ENCODE measurements at places on chromosomes 1 and 21. TPM values are rescaled to one million over a fixed set of nuclear protein-coding genes. Genes with fewer than 3 reads are reported as not detected.

The LIN9 gene
- total RNA-seq: 2.5 TPM

The LDLRAD1 gene
- total RNA-seq: not detected

The TXLNA gene
- 140 TPM for total RNA-seq

The RBP7 gene
- not detected for total RNA-seq

The ANKRD13C gene
- 39.1 TPM for total RNA-seq

The MPZ gene
- total RNA-seq: 2.2 TPM

The MYOG gene
- not detected for total RNA-seq

- peaks cover 23% of the 10 kb centered on the region for H3K4me1 ChIP-seq
- H3K4me3 ChIP-seq: no peak overlapping the region
- no peak for DNase-seq
Observed at GRCh38 chr1:118940957-118941356, 47.2 kb downstream of the TBX15 start.

DNA sequence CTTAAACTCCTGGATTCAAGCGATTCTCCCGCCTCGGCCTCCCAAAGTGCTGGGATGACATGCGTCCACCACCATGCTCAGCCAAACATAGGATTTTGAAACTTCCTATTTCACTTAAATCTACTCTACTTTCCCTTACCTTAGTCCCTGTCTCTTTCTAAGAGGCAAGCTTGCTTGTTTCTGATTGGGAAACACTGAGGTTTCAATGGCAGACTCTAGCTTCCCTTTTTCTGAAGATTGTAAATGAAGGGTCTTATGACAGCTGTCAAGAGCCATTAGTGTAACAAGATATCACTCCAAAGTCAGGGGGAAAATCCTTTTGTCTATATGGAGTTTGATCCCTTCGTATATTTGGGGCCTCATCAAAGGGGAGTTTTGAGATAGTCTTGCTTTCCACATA lies 23.5 kb upstream of the LMO4 start:
- no peak for DNase-seq
- H3K4me3 ChIP-seq: no peak overlapping the region
- peaks cover 17% of the 10 kb centered on the region for H3K27me3 ChIP-seq

DNA sequence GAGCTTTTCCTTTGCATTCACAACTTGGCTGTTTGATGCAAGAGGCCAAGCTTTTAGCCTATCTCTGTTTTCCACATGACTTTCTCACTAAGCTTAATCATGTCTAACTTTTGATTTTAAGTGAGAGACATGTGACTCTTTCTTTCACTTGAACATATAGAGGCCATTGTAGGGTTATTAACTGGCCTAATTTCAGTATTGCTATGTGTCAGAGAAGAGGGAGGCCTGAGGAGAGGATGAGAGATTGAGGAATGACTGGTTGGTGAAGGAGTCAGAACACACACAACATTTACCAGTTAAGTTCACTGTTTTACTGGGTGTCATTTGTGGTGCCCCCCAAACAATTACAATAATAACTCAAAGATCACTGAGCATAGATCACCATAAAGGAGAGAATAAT lies 193.5 kb downstream of the CYYR1 start:
- H3K27ac ChIP-seq: no peak overlapping the region
- no peaks in the 10 kb centered on the region for H3K36me3 ChIP-seq
- no peaks in the 10 kb centered on the region for H3K4me1 ChIP-seq
- no peaks in the 10 kb centered on the region for H3K27me3 ChIP-seq

GRCh38 chr1:168324745-168325425 lies 44.2 kb downstream of the TBX19 start:
- H3K27me3 ChIP-seq: no peaks in the 10 kb centered on the region
- H3K4me3 ChIP-seq: no peak overlapping the region
- H3K27ac ChIP-seq: no peak overlapping the region
- H3K36me3 ChIP-seq: no peaks in the 10 kb centered on the region
- DNase-seq: no peak

- no peak overlapping the region for H3K4me3 ChIP-seq
- peaks cover 11% of the 10 kb centered on the region for H3K27me3 ChIP-seq
- no peaks in the 10 kb centered on the region for H3K4me1 ChIP-seq
Observed at GRCh38 chr1:160161965-160162705, 10.7 kb downstream of the ATP1A4 start.

- no peak overlapping the region for H3K4me3 ChIP-seq
- no peaks in the 10 kb centered on the region for H3K4me1 ChIP-seq
- H3K27me3 ChIP-seq: no peaks in the 10 kb centered on the region
- H3K27ac ChIP-seq: no peak overlapping the region
- no peak for DNase-seq
- H3K36me3 ChIP-seq: no peaks in the 10 kb centered on the region
Observed at GRCh38 chr1:234288946-234289345, 84.3 kb upstream of the COA6 start.

DNA sequence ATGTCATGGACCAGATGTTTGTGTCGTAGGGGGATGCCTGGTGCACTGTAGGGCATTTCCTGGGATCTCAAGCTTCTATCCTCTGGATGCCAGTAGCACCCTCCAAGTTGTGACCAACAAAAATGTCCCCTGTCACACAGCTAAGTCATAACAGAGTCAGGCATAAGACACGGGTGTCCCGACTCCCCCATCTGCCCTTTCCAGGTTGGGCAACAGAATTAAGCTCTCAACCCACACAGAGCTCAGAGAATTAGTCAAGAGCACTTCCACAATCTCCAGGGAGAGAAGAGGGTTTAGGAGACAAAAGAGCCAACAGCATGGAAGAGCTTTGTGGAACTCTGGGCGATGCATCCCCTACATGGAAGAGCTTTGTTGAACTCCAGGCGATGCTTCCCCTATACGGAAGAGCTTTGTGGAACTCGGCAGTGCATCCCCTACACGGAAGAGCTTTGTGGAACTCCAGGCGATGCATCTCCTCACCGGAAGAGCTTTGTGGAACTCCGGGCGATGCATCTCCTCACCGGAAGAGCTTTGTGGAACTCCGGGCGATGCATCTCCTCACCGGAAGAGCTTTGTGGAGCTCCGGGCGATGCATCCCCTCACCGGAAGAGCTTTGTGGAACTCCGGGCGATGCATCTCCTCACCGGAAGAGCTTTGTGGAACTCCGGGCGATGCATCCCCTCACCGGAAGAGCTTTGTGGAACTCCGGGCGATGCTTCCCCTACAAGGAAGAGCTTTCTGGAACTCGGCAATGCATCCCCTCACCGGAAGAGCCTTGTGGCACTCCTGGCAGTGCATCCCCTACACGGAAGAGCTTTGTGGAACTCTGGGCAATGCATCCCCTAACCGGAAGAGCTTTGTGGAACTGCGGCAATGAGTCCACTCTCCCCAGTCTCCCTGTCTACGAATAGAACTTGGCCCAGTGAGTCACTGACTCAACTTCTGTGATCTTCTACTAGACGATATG lies 422.7 kb downstream of the KIF26B start:
- H3K36me3 ChIP-seq: no peaks in the 10 kb centered on the region
- DNase-seq: no peak
- H3K4me1 ChIP-seq: no peaks in the 10 kb centered on the region
- H3K4me3 ChIP-seq: no peak overlapping the region
- no peaks in the 10 kb centered on the region for H3K27me3 ChIP-seq

DNA sequence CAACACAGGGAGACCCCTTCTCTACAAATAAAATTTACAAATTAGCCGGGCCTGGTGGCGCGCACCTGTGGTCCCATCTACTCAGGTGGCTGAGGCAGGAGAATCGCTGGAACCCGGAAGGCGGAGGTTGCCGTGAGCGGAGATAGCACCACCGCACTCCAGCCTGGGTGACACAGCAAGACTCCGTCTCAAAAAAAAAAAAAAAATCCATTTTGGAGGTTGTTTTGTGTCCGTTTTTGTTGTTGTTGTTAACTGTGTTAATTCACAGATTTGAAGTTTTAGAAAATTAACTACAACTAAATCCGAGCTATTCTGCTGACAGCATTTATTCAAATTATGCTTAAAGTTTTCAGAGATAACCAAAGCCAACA lies 618 bp downstream of the CLCC1 start:
- DNase-seq: peak; percentile 72
- peak overlapping the region; percentile 85 for H3K27ac ChIP-seq
- H3K4me3 ChIP-seq: peak overlapping the region; percentile 94
- no peaks in the 10 kb centered on the region for H3K36me3 ChIP-seq

GRCh38 chr1:234836045-234836681 lies 226.2 kb upstream of the IRF2BP2 start:
- H3K36me3 ChIP-seq: no peaks in the 10 kb centered on the region
- H3K27ac ChIP-seq: no peak overlapping the region
- no peaks in the 10 kb centered on the region for H3K27me3 ChIP-seq
- peaks cover 10% of the 10 kb centered on the region for H3K4me1 ChIP-seq

- no peaks in the 10 kb centered on the region for H3K27me3 ChIP-seq
- H3K27ac ChIP-seq: no peak overlapping the region
- no peak for DNase-seq
- no peaks in the 10 kb centered on the region for H3K36me3 ChIP-seq
- H3K4me3 ChIP-seq: no peak overlapping the region
Observed at GRCh38 chr1:57546549-57547330, 122.9 kb upstream of the DAB1 start.

DNA sequence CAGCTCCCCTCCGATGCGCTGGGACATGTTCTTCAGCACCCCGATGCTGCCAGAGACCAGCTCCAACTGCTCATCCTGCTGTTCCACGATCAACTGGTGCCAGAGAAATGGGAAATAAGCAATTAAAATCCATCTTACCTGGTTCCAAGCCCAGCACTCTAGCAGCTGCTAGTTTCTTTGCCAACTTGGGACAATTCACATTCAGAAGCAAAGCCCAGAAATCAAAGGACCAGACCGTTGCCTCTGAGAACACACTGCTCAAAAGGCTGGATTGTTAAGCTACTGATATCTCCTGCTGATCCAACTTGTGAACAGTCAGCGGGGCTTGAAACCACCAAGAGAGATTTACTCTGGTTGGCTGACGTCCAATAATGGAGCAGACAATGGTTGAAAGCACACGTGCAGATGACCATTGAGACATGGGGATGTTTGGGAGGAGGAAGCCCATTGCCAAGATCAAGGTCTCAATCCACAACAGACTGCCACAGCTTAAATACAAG lies 34.4 kb downstream of the STX6 start:
- no peaks in the 10 kb centered on the region for H3K27me3 ChIP-seq
- no peak overlapping the region for H3K4me3 ChIP-seq
- no peaks in the 10 kb centered on the region for H3K4me1 ChIP-seq
- peaks cover 71% of the 10 kb centered on the region for H3K36me3 ChIP-seq

- no peaks in the 10 kb centered on the region for H3K36me3 ChIP-seq
- H3K4me3 ChIP-seq: no peak overlapping the region
- DNase-seq: no peak
- no peaks in the 10 kb centered on the region for H3K4me1 ChIP-seq
Observed at GRCh38 chr1:238177351-238177750, 286.6 kb upstream of the ZP4 start.

GRCh38 chr1:117290890-117291289 lies 76.4 kb upstream of the MAN1A2 start:
- no peak for DNase-seq
- H3K27me3 ChIP-seq: no peaks in the 10 kb centered on the region
- no peaks in the 10 kb centered on the region for H3K4me1 ChIP-seq
- no peak overlapping the region for H3K4me3 ChIP-seq

DNA sequence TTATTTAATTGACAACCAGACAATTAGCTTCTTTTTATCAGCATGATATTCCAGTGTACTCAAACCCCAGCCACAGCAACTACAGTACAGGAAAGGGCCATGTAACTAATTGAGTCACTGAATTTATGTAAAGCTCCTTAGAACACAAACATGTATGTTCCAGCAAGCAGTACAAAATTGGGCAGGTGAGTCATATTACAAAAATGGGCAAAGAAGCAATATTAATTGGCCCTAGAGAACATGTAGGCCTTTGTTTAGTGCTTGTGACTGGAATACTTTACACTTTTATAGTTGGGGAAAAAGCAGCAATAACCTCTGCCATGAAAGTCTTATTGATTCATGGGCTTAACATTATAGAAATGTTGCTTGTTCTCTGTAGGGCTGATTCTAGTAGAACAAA lies 31.8 kb downstream of the CLEC20A start:
- no peaks in the 10 kb centered on the region for H3K27me3 ChIP-seq
- no peak overlapping the region for H3K4me3 ChIP-seq
- DNase-seq: no peak

- H3K4me3 ChIP-seq: no peak overlapping the region
- no peaks in the 10 kb centered on the region for H3K36me3 ChIP-seq
- H3K27me3 ChIP-seq: no peaks in the 10 kb centered on the region
- no peaks in the 10 kb centered on the region for H3K4me1 ChIP-seq
- no peak overlapping the region for H3K27ac ChIP-seq
- DNase-seq: no peak
Observed at GRCh38 chr1:164477343-164477742, 81.6 kb upstream of the PBX1 start.

GRCh38 chr21:36547464-36547863 lies 67.5 kb upstream of the CLDN14 start:
- H3K36me3 ChIP-seq: no peaks in the 10 kb centered on the region
- no peak overlapping the region for H3K27ac ChIP-seq
- peaks cover 15% of the 10 kb centered on the region for H3K4me1 ChIP-seq
- peaks cover 29% of the 10 kb centered on the region for H3K27me3 ChIP-seq

GRCh38 chr21:35319684-35320283 lies 270.7 kb upstream of the RUNX1 start:
- H3K36me3 ChIP-seq: no peaks in the 10 kb centered on the region
- H3K4me1 ChIP-seq: peaks cover 22% of the 10 kb centered on the region
- no peaks in the 10 kb centered on the region for H3K27me3 ChIP-seq
- DNase-seq: no peak
- H3K4me3 ChIP-seq: no peak overlapping the region
- H3K27ac ChIP-seq: no peak overlapping the region

GRCh38 chr21:45401054-45401518 lies 3.9 kb upstream of the COL18A1 start:
- no peak overlapping the region for H3K4me3 ChIP-seq
- peaks cover 47% of the 10 kb centered on the region for H3K27me3 ChIP-seq
- no peak overlapping the region for H3K27ac ChIP-seq
- H3K4me1 ChIP-seq: no peaks in the 10 kb centered on the region

DNA sequence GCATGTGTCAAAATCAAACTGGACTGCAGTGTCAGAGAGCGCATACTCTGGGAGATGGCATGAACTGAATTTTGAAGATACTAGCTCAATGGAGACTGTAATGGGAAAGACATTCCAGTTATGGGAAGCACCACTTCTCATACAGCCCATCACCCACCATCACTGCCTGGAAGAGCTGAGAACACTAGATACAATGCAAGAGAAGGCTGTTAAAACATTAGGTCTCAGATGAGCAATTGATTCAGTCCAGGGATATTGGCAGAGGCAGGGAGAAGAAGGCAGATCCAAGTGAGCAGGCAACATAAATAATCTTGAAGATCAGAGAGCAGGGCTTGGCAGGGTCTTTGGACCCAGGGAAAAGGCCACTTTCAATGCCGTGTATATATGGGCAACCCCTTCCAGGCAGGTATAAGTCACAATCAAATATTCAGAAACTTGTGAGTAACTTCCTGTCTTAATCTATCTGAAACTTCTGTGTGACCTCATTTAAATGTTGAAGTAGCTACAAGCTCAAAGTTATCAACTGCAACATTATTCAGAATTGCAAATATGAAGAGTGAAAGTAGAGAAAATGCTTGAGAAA lies 290.3 kb upstream of the SGIP1 start:
- no peaks in the 10 kb centered on the region for H3K27me3 ChIP-seq
- no peak overlapping the region for H3K4me3 ChIP-seq
- peaks cover 24% of the 10 kb centered on the region for H3K4me1 ChIP-seq
- peak overlapping the region; percentile 80 for H3K27ac ChIP-seq
- H3K36me3 ChIP-seq: no peaks in the 10 kb centered on the region
